NCI-H1436 treated with DMSO at 0.1 percent for 48 hours (cell line): ENCODE measurements at places on chromosomes 12 and 14.

DNA sequence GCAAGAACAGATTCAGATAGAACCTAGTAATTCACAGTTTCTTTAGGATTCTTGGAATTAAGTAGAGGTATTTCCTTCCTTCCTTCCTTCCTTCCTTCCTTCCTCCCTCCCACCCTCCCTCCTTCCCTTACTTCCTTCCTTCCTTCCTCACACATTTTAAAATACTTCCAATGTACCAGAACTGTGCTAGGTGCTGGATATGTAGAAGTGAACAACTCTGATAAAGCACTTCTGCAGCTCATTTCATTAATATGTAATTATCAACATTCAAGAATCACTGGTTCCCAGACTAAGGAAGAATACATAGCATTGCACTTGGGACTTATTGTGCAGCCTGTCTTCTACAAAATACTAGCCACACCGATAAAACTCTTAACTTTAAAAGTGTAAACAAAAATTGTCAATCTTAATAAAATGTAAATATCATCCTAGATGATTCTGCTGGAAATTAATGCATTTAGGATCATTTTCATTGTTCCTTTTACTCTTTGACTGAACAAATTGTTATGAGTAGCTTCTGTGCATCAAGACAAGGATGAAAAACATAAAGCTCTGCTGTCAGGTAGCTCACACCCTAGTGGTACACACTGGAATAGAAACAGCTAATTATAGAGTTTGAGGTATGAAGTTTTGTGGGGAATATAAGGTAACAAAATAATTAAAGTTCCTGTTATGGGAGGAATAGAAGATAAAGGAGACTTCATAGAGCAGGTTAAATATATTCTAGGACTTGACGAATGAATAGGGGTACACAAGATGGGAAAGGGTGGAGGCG is 99.9 kb upstream of the MYF6 start:
- DNase-seq, result no peak

- no peak for DNase-seq
These were observed 1154.6 kb downstream of the GALC start for GRCh38 chr14:86838363-86838762.

- DNase-seq, result no peak
These were observed 28.2 kb downstream of the TTC8 start for GRCh38 chr14:88852632-88853031.

GRCh38 chr12:27975222-27976136 is 2.9 kb upstream of the PTHLH start:
- no peak for DNase-seq

DNA sequence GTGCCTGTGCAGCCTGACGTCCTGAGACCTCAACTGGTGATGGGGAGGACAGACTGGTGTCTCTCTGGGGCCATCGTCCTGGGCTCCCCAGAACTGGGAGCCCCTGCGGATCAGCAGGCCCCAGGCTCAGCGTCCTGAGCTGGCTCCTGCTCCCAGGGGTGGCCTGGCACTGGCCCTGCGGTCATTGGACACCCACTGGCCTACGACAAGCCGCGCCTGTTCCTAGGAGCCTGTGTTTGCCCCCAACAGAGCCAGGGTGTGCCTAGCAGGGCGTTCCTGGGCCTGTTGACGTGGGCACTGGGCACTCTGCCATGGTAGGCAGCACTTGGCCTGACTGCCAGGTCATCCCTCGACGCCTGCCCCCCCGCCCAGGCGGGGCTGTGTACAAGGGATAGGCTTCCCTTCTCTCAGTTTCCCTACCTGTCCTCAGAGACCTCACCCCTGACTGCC is 8.4 kb downstream of the ADSS1 start:
- no peak for DNase-seq
